ENCODE measurements at places on chromosomes 2 and 18. TPM values are rescaled to one million over a fixed set of nuclear protein-coding genes. Genes with fewer than 3 reads are reported as not detected.

DNA sequence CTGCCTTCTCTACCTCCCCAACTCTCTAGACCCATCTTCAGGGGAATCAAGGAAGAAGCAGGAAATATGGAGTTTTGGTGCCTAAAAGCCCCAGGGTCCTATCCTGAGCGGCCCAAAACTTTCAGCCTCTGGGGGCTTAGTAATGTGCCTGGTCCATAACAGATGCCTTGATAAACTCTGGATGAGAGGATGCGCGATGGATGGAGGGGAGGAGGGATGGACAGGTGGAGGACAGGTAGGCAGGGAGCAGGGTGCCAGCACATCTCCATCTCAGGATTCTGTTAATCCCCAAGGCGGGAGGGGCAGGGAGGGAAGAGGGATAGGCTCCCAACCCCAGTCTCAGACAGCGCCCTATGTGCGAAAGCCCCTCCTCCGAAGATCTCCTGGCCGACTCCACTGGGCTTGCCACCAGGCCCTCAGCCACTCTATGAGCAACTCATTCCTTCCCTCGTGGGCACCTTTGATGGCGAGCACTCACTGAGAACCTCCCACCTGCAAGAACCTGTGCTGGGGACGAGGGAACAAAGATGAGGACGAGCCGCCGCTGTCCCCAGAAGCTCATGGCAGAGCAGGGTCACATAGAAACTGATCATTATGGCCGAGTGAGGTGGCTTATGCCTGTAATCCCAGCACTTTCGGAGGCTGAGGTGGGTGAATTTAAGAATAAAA lies 23.1 kb downstream of the HS1BP3 start:
- DNase-seq, result no peak

DNA sequence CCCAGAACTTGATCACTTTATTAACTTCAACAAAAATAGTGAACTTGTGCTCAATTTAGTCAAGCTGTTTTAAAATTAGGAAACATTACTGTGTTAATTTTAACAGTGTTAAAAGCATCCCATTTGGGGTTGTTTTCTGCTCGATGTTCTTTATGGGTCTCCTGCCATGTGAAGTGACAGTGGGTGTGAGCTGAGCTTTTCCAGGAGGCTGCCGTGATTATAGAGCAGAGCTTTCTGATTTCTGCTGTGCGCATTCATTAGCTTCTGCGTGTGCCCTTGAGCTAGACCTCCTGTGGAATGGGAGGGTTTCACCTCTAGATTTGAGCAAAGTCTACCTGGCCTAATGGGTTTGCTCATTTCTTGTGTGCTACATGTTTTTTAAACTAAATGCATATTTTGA lies 121.5 kb downstream of the WDSUB1 start:
- DNase-seq, result no peak

GRCh38 chr2:66412874-66413273 lies 22.1 kb upstream of the MEIS1 start:
- no peak for DNase-seq

DNA sequence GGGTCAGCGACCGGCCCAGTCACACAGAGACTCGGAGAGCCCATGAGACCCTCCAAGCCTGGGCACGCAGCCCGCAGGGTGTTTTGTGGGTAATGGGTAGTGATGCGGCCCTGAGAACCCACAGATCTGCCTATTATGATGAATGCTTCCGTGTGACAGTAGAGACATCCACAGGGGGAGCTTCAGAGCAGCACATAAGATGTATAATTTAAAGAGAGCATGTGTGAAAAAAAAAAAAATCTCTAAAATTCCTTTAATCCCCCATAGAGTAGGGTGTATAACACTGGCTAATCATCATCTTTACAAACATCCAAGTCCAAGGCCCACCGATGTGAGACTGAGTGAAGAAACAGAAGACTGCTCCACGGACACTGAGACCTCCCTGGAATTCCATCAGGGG lies 34.6 kb downstream of the BIN1 start:
- no peak for DNase-seq

The MSTN gene
- total RNA-seq, result 0.63 TPM

The ANKRD29 gene
- total RNA-seq, result 13.0 TPM

- DNase-seq, result no peak
Observed at GRCh38 chr2:62858231-62858832, 152.8 kb downstream of the EHBP1 start.

GRCh38 chr2:213834331-213834730 lies 550.1 kb downstream of the SPAG16 start:
- no peak for DNase-seq

DNA sequence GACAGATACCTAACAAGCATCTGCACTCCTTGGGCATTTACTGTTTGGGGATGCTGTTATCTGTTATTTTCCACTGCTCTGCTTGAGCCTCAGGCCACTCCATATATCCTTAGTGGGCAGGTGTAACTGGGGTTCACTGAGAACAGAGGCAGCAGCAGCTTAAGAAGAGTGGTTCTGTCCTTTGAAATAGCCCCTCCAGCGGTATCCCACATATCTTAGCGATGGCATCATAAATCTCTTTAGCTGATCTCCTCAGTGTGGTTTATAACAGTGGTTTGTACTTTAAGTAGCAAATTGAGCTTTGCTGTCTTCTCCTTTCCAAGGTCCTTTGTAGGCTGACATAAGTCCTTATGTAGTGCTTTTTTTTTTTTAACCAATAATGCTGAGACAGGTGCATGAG lies 79.7 kb upstream of the RPRM start:
- DNase-seq, result no peak

DNA sequence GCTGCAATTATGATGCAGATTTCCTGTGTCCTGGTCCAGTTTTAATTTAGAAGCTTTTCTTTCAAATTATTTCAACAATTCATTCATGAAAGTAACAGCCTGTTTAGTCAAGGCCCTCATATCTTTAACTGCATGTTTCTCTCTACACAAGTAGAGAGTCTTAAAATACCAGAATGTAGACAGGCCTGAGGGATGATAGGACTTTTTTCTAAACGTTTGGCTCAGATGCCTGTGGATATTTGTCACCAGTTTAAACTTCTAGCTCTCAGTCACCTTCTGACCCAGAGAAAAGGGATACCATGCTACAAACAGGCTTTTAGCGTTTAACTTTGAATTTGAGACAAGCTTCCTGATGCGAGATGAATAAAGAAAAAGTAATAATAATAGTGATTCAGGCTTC lies 15.7 kb downstream of the COL5A2 start:
- no peak for DNase-seq

The SOCS6 gene
- 16.6 TPM for total RNA-seq

- DNase-seq, result no peak
Observed at GRCh38 chr18:6406075-6406909, 8.4 kb downstream of the L3MBTL4 start.

GRCh38 chr2:111898703-111899514 lies 502 bp downstream of the MERTK start:
- no peak for DNase-seq

DNA sequence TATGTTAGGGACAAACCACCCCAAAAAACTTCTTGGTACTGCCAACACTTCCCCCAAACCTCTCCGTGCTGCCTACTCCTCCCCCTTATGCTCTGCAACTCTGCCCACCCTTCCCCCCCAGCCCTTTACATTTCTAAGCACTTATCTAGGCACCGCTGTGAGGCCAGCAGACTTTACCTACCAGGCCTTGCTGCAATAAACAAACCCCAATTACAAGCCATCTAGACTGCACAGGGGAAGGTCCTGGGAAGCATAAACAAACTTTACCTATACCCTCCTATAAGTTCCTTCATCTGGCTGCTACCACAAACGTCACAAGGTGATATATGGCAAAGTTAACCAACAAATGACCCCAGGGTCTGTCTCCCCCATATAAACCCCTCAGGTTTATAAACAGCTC lies 259.4 kb upstream of the GULP1 start:
- no peak for DNase-seq

- DNase-seq, result no peak
Observed at GRCh38 chr2:182259629-182260150, 167.1 kb downstream of the PDE1A start.

The FSHR gene
- not detected for total RNA-seq

The HJURP gene
- total RNA-seq, result 0.60 TPM

- DNase-seq, result no peak
Observed at GRCh38 chr2:62471816-62472215, 34.2 kb downstream of the TMEM17 start.

The DHRS9 gene
- not detected for total RNA-seq

DNA sequence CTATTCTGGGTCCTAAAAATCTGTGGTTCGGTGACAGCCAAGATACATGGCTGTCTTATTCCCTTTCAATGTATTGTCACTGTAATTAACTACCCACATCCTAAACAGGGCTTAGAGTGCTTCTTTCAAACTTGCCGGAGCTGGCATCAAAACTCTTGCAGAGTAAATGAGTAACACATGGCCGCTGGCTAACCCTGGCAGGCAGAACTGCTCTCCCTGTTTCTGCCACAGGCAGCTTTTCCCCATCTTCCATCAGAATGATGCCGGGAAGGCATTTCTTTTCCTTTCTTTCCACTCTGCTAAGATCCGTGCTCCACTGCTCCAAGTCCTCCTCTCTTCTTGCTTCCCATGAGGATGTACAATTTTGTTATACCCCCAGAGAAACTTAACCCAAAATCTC lies 54.8 kb upstream of the PTPRM start:
- DNase-seq, result no peak

The CCDC178 gene
- total RNA-seq, result 8.7 TPM

DNA sequence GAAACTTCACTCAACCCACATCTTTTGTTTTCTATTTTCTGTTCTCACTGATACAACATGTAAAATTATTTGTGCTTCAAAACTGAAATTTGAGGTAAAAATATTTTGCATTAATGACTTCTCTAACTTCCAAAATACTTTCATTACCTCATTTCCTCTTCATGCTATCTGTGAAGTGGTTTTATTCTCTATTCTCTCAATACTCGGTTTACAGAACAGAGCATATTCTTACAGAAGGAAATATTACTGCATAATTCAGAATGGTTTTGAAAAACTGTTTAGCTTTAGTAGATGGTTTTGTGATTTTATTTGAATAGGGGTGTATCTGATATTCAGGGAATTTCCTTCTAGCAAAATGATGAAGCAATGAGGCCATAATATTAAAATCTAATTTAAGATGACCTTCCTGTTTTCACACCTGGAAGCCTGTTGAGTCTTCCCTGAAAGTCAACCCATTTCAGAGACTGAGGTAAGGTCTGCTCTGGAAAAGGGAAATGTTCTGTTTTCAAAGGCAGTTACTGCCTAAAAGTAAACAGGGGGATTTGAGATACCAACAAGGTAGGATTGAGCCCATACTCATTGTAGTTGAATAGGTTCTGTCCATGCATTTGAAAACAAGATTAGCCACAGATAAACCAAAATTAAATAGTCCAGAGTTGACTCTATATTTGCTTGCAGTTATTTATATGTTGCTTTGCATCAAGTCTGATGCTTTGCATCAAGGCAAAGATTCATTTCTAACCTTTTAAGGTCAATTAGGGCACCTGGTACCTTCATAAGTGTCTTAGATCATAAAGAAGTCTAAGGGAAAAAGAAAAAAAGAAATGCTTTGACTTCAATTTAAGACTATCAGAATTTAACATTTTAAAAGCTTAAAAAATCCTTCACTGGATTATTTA lies 50.8 kb upstream of the PEX13 start:
- no peak for DNase-seq

GRCh38 chr2:201999279-201999678 lies 34.4 kb upstream of the FZD7 start:
- no peak for DNase-seq

All from tibial nerve (tissue), 4 donors.